ENCODE measurements at places on chromosomes 13 and 19.

GRCh38 chr19:35362261-35363000 is 4.2 kb downstream of the FFAR3 start:
- DNase-seq = no peak

DNA sequence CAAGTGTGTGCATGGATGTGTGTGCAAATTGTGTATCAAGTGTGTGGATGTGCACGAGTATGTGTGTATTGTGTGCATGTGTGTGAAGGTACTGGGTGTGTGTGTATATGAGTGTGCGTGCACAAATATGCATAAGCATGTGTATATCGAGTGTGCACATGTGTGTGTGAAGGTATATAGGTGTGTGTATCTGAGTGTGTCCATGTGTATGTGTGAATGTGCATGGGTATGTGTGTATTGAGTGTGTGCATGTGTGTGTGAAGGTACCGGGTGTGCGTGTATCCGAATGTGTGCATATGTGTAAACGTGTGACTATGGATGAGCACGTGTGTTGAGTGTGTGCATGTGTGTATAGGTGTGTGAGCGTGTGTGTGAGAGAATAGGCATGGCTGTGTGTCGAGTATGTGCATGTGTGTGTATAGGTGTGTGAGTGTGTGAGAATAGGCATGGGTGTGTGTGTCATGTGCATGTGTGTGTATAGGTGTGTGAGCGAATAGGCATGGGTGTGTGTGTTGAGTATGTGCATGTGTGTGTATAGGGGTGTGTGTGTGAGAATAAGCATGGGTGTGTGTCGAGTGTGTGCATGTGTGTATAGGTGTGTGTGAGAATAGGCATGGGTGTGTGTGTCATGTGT is 12.8 kb downstream of the EVI5L start:
- no peak for DNase-seq

- DNase-seq = no peak
Observed at GRCh38 chr13:46893798-46894560, 2.9 kb downstream of the HTR2A start.

- no peak for DNase-seq
Observed at GRCh38 chr19:19547674-19548336, 9.7 kb downstream of the CILP2 start.

- no peak for DNase-seq
Observed at GRCh38 chr13:41823476-41823875, 137.4 kb downstream of the VWA8 start.

Data from bronchial epithelial cell (primary cell).